ENCODE measurements at places on chromosomes 4 and X. TPM values are rescaled to one million over a fixed set of nuclear protein-coding genes. Genes with fewer than 3 reads are reported as not detected.
A peak's percentile ranks its signal among the peaks of the same experiment; 100 is the strongest.

The USP51 gene
- total RNA-seq, result 3.5 TPM

The HTN3 gene
- not detected for total RNA-seq

- H3K4me1 ChIP-seq, result peaks cover 11% of the 10 kb centered on the region
- DNase-seq, result peak; percentile 76
- H3K27me3 ChIP-seq, result peaks cover 13% of the 10 kb centered on the region
- no peak overlapping the region for H3K4me3 ChIP-seq
- no peaks in the 10 kb centered on the region for H3K36me3 ChIP-seq
Observed at GRCh38 chr4:138870737-138871554, 144.6 kb upstream of the NOCT start.

GRCh38 chrX:96919672-96920071, 36.0 kb downstream of the RPA4 start:
- DNase-seq, result no peak
- no peaks in the 10 kb centered on the region for H3K27me3 ChIP-seq
- no peak overlapping the region for H3K27ac ChIP-seq
- H3K4me3 ChIP-seq, result no peak overlapping the region
- H3K36me3 ChIP-seq, result peaks cover 10% of the 10 kb centered on the region

DNA sequence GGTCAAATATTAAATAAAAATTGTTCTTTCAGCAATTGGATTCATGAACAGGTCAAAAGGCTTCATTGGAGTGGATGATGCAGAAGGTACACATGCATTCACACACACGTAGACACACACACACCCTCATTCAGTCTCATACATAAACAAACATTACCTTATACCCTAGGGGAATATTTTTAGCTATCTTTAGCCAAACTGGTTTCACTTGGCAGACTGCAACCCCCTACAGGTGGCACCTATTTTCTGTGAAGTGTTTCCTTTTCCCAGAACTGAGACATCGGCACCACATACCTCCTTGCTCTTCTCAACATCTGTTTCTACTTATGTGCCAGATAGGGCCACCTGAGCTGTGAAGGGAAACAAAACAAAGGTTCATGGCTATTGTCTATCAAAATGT, 18.5 kb upstream of the KDR start:
- H3K27ac ChIP-seq, result no peak overlapping the region
- peaks cover 9% of the 10 kb centered on the region for H3K27me3 ChIP-seq
- no peak overlapping the region for H3K4me3 ChIP-seq

DNA sequence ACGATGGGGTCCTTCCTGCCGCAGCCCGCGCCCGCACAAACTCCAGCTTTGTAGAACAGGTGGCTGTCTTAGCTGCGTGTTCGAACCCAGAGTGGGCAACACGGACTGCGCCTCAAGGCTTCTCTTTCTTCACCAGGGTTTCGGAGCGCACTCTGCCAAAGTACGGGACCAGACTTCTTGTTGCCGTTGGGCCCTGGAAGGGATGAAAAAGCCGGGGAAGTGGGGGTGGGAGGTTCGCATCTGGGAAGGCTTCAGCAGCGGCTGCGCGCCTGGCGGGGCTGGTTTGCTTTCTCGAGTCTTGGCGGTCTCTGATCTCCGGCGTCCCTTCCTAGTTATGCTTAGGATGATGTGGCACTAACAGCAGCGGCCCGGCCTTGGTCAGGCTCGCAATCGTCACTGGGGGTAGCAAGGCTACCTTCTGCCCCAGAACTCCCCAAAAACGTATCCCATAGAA, 673 bp downstream of the PARM1 start:
- H3K4me1 ChIP-seq, result peaks cover 19% of the 10 kb centered on the region
- H3K4me3 ChIP-seq, result peak overlapping the region; percentile 92
- H3K27ac ChIP-seq, result peak overlapping the region; percentile 59
- no peak for DNase-seq

DNA sequence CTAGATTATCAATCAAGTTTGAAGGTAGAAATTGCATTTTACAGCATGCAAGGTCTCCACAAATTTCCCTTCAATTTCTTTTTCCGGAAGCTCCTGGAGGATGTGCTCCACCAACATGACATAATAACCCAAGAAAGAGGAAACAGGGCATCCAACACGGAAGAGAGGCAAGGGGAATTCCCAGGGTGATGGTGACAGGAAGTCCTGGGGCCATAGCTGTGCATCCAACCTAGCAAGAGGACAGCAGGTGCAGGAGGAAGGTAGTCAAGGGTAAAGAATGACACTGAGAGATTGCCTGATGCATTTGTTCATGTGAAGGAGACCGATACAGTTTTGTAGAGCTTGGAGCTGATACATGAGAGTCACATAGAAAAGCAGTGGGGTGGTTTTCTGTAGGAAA, 115.7 kb upstream of the LSM6 start:
- H3K4me3 ChIP-seq, result no peak overlapping the region
- DNase-seq, result no peak
- H3K27me3 ChIP-seq, result peaks cover 9% of the 10 kb centered on the region
- H3K36me3 ChIP-seq, result no peaks in the 10 kb centered on the region
- no peak overlapping the region for H3K27ac ChIP-seq

The SRPX gene
- total RNA-seq, result 2.6 TPM

- H3K4me3 ChIP-seq, result peak overlapping the region; percentile 95
- no peak for DNase-seq
- H3K36me3 ChIP-seq, result peaks cover 32% of the 10 kb centered on the region
- peaks cover 37% of the 10 kb centered on the region for H3K4me1 ChIP-seq
- peak overlapping the region; percentile 94 for H3K27ac ChIP-seq
Observed at GRCh38 chr4:24582235-24582832, 2.0 kb downstream of the DHX15 start.

- H3K27ac ChIP-seq, result no peak overlapping the region
- no peak for DNase-seq
- H3K4me1 ChIP-seq, result no peaks in the 10 kb centered on the region
- no peak overlapping the region for H3K4me3 ChIP-seq
- H3K27me3 ChIP-seq, result no peaks in the 10 kb centered on the region
Observed at GRCh38 chr4:39324897-39325613, 41.1 kb downstream of the RFC1 start.

GRCh38 chr4:39741401-39741800, 43.5 kb downstream of the UBE2K start:
- H3K27me3 ChIP-seq, result no peaks in the 10 kb centered on the region
- H3K36me3 ChIP-seq, result peaks cover 5% of the 10 kb centered on the region
- no peaks in the 10 kb centered on the region for H3K4me1 ChIP-seq
- DNase-seq, result no peak

- H3K27me3 ChIP-seq, result no peaks in the 10 kb centered on the region
- peak overlapping the region; percentile 69 for H3K27ac ChIP-seq
- H3K4me1 ChIP-seq, result peaks cover 7% of the 10 kb centered on the region
Observed at GRCh38 chr4:59127743-59128142, 2017.6 kb upstream of the IGFBP7 start.

- no peak overlapping the region for H3K27ac ChIP-seq
- H3K27me3 ChIP-seq, result no peaks in the 10 kb centered on the region
- H3K36me3 ChIP-seq, result peaks cover 3% of the 10 kb centered on the region
- no peak overlapping the region for H3K4me3 ChIP-seq
- no peaks in the 10 kb centered on the region for H3K4me1 ChIP-seq
Observed at GRCh38 chrX:80663331-80663730, 146.3 kb downstream of the BRWD3 start.

The CHRNA9 gene
- 0.58 TPM for total RNA-seq

The GABRB1 gene
- 1.9 TPM for total RNA-seq

The CRMP1 gene
- 13.2 TPM for total RNA-seq

DNA sequence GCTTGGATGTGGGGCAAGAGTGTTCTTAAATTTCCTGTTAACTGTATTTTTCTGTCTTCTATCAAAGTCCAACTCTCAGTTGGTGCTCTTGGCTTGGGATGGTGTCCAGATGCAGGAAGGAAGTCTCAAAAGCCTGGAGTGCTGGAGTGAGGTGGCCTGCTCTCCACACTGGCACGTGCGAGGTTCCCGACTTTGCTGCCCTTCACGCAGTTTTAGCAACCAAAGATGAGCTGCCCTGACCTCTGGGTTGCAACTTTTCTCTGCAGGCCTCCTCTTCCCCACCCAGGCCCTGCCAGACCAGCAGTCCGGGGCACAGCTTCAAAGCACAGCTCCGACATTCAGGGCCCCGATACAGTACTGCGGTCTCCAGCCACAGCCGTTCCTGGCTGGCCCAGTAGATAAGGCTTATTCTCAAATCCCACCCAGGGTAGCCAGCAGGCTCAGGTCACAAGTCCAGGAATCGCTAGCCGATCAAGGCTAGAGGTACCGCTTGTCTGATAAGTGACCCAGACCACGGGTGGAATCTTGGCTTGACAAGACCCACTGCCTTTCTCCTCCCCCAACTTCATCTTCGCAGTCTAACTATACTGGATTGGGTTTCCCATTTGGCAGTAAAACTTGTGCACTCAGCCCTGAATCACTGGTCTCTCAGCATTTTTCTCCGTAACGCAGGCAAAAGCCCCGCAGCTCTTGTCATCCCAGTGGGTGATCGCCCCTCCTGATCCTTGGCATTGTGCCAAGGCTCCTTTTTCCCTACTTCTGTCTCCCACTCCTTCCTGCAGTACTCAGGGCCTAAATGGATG, 21.8 kb upstream of the JADE1 start:
- H3K27ac ChIP-seq, result no peak overlapping the region
- H3K27me3 ChIP-seq, result no peaks in the 10 kb centered on the region
- H3K4me1 ChIP-seq, result peaks cover 16% of the 10 kb centered on the region

- no peaks in the 10 kb centered on the region for H3K36me3 ChIP-seq
- peaks cover 9% of the 10 kb centered on the region for H3K27me3 ChIP-seq
- peaks cover 10% of the 10 kb centered on the region for H3K4me1 ChIP-seq
Observed at GRCh38 chr4:3611778-3612177, 79.6 kb upstream of the LRPAP1 start.

DNA sequence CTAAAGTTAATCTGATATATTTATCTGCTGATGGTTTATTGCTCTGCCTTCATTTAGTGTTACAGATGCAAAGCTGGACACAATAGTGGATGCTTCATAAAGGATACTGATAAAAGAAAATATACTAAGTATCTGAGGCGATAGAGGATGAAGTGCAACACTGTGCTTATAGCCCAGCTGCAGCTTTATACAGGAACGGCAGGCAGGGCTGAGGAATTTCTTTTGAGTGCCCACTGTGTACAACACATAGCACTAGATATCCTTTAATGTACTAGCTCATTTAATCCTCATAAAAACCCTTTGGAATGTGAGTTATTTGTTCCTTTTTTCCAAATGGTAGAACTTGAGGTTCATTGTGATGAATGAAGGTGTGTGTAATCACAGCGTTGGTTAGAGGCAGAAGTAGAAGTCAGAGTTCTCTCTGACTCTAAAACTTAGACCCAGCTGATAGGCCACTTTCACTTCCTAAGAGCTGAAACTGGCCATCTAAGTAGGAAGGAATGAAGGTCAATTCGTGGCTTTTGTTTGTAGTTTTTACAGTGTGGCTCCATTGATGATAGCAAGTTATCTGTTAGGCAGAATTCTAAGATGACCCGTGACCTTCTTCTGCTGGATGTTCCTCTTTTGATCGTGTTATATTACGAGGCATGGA, 138.0 kb downstream of the VEGFC start:
- no peak overlapping the region for H3K27ac ChIP-seq
- H3K36me3 ChIP-seq, result no peaks in the 10 kb centered on the region
- no peaks in the 10 kb centered on the region for H3K4me1 ChIP-seq
- DNase-seq, result no peak
- no peak overlapping the region for H3K4me3 ChIP-seq

The NSUN7 gene
- total RNA-seq, result 12.3 TPM

Data from type B pancreatic cell (in vitro differentiated cells).